ENCODE measurements at places on chromosomes 12 and 14.

DNA sequence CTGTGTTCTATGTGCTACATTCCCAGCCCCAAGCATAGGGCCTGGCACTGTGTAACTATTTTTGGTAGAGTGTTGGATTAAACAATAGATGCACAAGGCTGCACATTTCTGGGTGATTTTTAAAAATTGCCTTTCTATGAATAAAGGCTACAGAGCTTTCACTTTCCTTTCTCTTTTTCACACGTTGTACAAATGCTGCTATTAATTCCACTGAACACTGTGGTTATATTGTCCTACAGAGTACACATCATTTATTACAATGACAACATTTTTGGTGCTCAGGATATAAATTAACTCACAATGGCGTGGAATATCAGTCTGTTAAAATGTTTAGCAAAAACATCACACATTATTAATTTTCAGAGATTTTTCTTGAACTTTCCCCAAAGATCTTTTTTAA lies 3.6 kb upstream of the EML1 start:
- DNase-seq: no peak

GRCh38 chr14:65650826-65651225 lies 238.3 kb downstream of the FUT8 start:
- DNase-seq: no peak

DNA sequence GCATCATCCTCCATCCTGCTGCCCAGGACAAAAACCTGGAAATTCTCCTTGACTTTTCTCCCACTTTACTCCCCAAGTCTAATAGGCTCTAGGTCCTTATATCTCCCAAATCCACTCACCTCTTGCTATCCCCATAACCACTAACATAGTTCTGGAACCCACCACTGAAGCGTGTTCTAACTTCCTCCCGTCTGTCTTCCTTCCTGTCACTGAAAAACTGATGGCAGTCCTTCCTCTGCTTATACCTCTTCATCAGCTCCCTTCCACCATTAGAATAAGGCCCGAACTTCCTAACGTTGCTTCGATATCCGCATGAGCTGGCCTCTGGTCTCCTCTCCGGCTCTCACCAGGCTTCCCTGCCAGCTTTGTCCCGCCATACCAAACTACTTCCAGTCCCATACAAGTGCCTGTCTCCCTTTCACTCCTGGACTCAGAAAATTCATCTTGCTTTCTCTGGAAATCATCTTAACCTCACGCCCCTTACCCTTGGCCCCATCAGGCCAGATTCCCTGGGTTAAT lies 63.0 kb upstream of the BCL2L14 start:
- no peak for DNase-seq

DNA sequence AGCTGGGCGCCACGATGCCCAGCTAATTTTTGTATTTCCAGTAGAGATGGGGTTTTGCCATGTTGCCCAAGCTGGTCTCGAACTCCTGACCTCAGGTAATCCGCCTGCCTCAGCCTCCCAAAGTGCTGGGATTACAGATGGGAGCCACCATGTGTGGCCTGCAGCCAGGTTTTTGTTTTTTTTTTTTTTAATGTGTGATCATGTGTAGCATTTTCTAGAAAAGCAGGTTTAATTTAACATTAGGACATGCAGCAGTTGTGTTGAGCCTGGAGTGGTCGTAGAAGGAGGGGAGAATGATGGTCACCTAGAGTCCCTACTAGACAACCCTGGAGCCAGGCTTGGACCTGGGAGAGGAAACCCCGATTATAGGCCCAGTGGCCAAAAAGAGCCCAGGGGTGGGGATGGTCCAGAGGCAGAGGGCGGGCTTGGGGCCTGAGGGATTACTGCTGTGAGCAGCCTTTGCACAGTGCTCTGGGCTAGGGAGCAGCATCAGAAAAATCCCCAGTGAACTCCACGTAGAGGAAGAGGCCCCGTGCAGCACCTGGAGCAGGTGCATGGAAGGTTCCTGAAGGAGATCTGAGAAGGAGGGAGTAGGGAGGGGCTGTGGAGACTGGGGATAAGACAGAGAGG lies 13.6 kb downstream of the DLK1 start:
- DNase-seq: no peak

Measured in NCI-H460 (cell line).